ENCODE measurements at places on chromosomes 5 and 9.

- DNase-seq, result no peak
Measured at GRCh38 chr5:159838551-159839222, 77.6 kb upstream of the ADRA1B start.

- DNase-seq, result peak; percentile 37
Measured at GRCh38 chr9:13033959-13034693, 245.4 kb downstream of the MPDZ start.

DNA sequence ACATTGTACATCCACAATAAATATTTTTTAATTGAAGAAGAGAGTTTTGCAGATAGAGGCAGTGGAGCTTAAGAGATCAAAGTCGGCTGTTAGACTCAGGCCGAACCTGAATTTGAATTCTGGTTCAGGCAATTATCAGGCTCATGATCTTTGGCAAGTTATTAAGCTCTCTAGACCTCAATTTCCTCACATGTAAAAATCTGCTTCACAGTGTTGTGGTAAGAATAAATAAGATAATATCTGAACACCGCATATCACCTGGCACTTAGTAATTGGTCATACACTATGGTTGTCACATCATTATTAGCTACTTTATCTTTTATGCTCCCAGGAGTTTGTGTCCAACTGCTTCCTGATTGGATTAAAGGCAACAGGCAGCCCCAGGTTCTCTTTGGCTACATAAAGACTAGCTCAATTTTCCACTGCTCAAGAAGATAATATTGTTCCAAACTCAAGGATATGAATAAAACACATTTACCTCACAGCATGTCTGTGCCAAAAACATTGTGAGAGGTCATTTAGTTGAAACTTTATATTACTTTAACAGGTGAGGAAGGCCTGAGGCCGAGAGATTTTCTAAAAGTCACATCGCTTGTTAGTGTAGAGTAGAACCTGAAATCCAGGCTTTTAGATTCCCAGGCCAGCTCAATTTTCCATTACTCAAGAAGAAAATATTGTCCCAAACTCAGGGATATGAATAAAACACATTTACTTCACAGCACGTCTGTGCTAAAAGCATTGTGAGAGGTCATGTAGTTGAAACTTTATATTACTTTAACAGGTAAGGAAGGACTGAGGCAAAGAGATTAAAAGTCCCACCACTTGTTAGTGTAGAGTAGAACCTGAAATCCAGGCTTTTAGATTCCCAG, 289.2 kb upstream of the PTGER4 start:
- no peak for DNase-seq

- DNase-seq, result no peak
Measured at GRCh38 chr9:88179062-88179521, 40.8 kb upstream of the SPATA31C2 start.

Data from brain pericyte (primary cell).